ENCODE measurements at places on chromosomes 5 and 9.

GRCh38 chr9:31140316-31140715 lies 1244.1 kb upstream of the ACO1 start:
- DNase-seq = no peak

- no peak for DNase-seq
These were observed 123.0 kb downstream of the TRIO start for GRCh38 chr5:14266171-14266570.

DNA sequence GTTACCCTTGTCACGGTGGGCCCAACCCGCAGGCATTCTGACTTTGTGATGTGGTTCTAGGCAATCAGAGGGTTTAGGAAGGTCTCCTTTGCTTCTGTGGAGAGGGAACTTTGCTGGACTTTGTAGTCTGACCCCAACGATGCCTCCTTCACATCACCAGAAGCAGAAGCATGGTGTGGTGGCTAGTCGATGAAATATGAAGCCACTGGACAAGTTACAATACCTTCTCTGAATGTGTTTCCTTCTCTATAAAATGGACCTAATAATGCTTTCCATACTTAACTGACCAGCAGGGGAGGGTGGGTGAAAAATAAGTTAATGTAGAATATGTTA lies 607 bp downstream of the SPEF2 start:
- DNase-seq = no peak

- DNase-seq = no peak
These were observed 387.9 kb downstream of the RAB3C start for GRCh38 chr5:58970766-58971165.

- no peak for DNase-seq
These were observed 71.5 kb downstream of the INVS start for GRCh38 chr9:100170556-100170955.

DNA sequence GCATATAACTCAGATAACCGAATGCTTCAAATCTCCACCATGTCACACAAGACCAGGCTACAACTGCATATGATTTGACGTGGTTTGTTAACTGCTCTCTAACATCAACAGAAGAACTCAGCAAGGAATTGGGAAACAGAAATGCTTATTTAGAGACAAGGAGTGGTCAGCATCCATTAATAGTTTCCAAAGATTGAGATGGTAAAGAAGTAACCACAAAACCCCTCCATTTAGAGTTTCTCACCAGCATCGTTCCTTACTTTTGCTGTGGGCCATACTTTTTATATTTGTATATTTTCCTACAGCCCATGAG lies 25.2 kb downstream of the DPYSL3 start:
- no peak for DNase-seq

GRCh38 chr9:69812068-69813000 lies 8.3 kb upstream of the CFAP95 start:
- no peak for DNase-seq

- DNase-seq = no peak
These were observed 12.8 kb downstream of the UBE2B start for GRCh38 chr5:134383980-134384697.

DNA sequence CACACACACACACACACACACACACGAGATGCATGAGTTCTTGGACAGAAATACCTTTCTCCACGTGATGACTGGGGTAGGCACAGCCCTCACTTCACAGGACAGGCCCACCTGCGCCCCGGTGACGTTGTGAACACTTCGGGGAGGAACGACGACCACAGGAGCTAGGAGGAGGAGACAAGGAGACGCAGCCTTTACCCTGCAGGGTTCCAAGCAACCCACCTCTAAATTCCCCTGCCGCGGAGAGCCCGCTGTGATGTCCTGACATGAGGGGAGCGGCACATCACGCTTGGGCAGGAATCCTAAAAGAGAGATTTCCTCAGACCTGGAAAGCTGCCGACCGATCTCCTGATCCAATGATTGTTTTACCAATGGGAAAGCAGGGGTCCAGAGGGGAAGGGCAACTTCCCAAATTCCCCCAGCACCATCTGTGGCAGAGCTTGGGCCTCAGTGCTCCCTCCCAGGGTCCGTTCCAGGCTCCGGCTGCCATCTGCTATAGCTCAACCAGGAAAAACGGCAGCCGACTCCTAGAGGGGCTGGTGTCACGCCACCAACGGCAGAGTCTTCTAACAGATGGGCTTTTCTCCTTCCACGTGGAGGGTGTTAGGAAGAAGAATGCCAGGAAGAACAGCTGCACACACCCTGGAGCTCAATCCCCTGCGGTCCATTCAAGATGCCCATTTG lies 10.1 kb downstream of the IGFBPL1 start:
- no peak for DNase-seq

DNA sequence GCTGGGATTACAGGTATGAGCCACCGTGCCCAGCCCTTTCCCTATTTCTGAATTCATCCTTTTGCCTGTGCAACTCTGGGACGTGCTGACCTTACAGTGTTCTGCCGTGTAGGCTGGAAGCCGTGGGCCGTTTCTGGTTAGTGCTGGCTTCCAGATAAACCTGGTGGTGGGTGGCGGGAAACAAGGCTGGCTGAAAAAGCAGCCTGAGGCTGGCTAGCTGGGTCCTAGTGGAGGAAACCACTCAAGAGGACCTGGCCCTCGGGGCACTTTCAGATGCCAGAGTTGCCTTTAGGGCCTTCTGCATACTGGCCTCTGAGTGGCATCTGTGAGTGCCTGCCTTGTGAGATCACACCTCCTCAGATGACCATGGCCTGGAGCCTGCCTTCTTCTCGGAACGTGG lies 26.9 kb downstream of the GALNT12 start:
- no peak for DNase-seq

All from stimulated activated CD4-positive, alpha-beta T cell treated with anti-CD3 and anti-CD28 coated beads, Interleukin-4, amount 100 ng/mL, for 24 hours (primary cell).